ENCODE measurements at places on chromosomes 13 and 19.
A peak's percentile ranks its signal among the peaks of the same experiment; 100 is the strongest.

GRCh38 chr13:32745509-32745908 is 159.3 kb downstream of the PDS5B start:
- DNase-seq, result no peak

- no peak for DNase-seq
Observed at GRCh38 chr13:20713751-20714150, 10.3 kb downstream of the IL17D start.

DNA sequence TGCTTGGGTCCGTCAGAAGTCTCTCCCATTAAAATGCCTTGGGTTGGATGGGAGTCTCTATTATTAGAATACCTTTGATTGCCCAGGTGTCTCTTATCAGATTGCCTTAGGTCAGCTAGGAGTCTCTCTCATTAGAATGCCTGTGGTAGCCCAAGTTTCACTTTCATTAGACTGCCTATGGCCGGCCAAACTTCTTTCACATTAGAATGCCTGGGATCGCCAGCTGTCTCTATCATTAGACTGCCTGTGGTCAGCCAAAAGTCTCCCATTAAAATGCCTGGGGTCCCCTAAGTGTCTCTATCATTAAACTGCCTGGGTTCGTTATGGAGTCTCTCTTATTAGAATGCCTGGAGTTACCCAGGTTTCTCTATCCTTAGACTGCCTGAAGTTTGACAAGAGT is 1476.7 kb downstream of the UQCRFS1 start:
- no peak for DNase-seq

GRCh38 chr19:1860042-1860775 is 3.2 kb downstream of the KLF16 start:
- peak; percentile 59 for DNase-seq

GRCh38 chr19:56712611-56713276 is 41.2 kb upstream of the ZNF835 start:
- DNase-seq, result peak; percentile 61

DNA sequence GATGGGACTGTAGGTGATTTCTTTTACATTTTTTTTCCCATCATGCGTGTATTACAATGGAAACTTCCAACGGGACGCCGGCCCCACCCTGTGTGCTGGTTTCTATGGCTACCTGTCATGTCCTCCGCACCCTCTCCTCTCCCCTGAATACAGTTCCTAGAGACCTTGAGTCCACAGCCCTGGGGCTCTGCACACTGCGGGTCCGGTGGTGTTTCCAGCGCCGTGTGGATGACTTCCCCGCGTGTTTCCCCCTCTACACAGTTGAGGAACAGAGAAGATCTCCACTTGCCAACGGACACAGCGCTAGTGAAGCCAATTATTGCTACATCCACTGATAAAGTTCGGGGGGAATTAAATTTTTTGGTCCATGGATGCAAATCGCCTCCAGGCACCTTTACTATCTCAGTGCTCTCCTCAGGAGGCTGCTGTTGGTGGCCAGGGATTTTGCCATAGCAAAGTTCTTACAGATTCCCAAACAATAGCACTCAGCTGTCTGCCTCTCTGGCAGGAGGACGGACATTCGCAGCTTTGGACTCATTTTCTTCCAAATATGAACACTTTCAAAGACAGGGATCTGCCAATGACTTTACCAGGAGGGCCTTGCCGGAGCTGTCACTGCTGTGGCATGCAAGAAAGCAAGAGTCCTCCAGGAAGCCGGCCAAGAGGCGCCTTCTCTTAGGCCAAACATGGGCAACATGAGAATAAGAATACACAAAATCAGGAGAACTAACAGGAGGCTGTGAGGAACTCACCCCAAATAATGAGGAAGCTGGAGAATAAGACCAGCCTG is 39.3 kb upstream of the GAS6 start:
- no peak for DNase-seq

- no peak for DNase-seq
Observed at GRCh38 chr13:23561261-23561660, 9.0 kb upstream of the TNFRSF19 start.

- no peak for DNase-seq
Observed at GRCh38 chr13:96904232-96904631, 90.0 kb downstream of the OXGR1 start.

DNA sequence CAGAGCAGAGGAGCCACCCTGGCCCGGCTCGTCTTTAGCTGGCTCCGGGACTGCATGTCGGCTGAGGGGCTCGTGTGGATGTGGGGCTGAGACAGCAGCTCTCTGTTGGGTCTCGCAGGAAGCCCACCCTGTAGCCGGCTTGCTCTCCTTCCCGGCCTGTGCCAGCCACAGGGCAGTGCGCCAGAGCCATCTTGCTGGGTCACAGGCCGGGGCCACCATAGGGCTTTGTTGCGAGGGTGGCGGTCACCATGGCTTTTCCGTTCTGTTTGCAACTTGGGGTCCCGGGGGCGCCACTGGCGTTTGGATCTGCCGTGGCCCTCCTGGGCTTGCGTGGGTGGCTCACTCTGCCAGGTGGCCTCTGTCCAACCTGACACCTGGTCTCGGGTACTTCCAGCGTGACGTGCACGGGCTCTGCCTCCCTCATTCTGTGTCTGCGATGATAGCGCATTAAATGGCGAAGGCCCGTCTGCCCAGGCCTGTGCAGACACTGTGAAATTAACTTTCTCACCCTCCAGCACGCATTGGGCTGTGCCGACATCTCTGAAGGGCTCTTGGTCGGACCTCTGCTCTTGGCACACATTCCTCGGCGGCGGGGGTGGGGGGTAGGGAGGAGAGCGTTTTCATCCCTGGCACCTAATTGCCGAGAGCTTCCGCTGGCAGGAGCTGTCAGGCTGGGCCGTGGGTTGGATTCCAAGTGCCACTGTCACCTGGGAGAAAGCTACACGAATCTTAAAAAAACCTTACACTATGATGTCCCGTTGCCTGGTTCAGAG is 95.1 kb downstream of the KDM4B start:
- no peak for DNase-seq

Measured in SK-N-DZ (cell line).